ENCODE measurements at places on chromosomes 4 and X. TPM values are rescaled to one million over a fixed set of nuclear protein-coding genes. Genes with fewer than 3 reads are reported as not detected.

DNA sequence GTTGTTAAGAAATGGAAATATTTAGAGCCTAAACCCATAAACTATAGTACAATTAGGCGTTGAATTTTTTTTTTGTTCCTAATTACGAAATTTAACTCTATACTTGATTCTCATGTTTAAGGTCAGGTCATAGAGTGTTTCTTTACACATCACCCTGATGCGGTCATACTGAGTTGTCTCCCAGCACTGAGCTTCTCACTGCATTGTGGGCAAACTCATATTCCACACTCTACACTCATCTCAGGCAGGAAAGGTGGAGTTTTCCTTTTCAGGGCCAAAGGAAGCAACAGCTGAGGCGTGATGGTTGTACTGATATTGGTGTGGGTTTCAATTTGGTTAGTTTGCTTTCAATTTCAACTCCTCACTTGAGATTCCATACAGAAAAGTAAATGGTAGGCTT, 75.4 kb downstream of the FAT4 start:
- no peaks in the 10 kb centered on the region for H3K4me1 ChIP-seq
- no peaks in the 10 kb centered on the region for H3K27me3 ChIP-seq
- no peak overlapping the region for H3K4me3 ChIP-seq

Gene USP27X
- 0.23 TPM for polyA plus RNA-seq

DNA sequence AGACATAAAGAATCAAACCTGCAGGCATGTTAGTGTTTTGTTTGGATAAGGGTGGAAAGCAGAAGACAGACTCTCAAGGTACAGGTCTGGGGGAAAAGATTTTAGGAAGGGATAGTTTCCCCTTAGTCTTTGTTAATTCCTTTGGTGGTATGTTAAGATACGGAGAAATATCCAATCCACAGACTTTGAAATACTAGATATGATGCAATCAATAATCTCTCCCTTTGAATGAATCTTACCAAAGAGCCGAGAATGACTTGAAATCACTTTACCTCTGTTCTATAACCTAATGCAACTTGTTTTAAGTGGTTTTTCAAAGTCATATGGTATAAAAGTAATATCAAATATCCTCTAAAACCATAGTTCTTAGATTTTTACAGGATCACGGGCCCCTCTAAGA, 5.3 kb upstream of the BDH2 start:
- no peak for DNase-seq
- peaks cover 32% of the 10 kb centered on the region for H3K36me3 ChIP-seq
- H3K4me3 ChIP-seq = no peak overlapping the region
- H3K27ac ChIP-seq = no peak overlapping the region
- H3K4me1 ChIP-seq = no peaks in the 10 kb centered on the region
- no peaks in the 10 kb centered on the region for H3K27me3 ChIP-seq

GRCh38 chrX:69298466-69299140, 133.3 kb upstream of the PJA1 start:
- no peaks in the 10 kb centered on the region for H3K4me1 ChIP-seq
- H3K4me3 ChIP-seq = no peak overlapping the region
- DNase-seq = no peak
- H3K27me3 ChIP-seq = no peaks in the 10 kb centered on the region
- H3K27ac ChIP-seq = no peak overlapping the region
- H3K36me3 ChIP-seq = no peaks in the 10 kb centered on the region

GRCh38 chr4:102574317-102574716, 73.2 kb downstream of the NFKB1 start:
- H3K4me3 ChIP-seq = no peak overlapping the region
- DNase-seq = peak; percentile 24
- H3K27ac ChIP-seq = no peak overlapping the region
- H3K27me3 ChIP-seq = no peaks in the 10 kb centered on the region
- peaks cover 45% of the 10 kb centered on the region for H3K36me3 ChIP-seq

All from CD14-positive monocyte (primary cell).